D721Med (cell line): ENCODE measurements at places on chromosomes 16 and 17.

DNA sequence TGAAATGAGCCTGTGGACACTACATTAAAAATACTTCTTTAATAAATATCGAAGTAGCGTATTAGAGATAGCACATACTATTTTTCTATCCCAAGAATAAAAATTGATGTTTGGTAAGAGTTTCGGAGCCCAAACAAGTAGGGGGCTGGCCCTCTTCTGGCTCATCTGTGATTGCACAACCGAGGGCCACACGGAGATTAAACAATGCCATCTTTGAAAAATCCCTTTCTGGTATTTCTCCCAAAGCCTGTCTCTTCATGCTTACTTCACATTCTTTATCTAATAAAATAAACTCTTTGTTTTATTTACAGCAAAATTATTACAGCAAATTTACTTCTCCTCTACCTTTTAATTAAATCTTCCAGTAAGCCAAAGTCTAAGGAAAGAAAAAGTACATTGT lies 9.6 kb upstream of the MYH11 start:
- no peak for DNase-seq

- no peak for DNase-seq
Measured at GRCh38 chr16:16067127-16067526, 117.7 kb downstream of the ABCC1 start.

DNA sequence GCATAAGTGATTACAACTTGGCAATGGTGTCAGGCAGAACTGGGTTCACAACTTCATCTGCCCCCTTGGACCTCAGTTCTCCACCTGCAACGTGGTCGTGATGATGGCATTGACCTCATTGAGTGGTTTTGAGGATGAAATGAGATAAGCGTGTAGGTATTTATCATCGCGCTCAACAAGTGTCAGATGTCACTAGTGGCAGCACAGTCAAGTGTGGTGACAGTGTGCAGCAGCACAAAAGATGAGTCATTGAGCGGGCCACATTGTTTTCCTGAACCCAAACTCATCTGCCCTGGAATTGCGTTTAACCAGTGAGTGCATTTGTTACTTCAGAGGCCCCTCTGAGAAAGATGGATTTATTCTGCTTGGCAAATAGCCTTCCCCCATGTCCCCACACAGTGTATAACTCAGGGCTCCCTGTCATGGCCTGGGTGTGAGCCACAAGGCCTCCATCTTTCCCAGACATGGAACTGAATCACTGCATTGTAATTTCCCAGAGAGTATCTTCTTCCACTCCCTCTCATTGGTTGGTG lies 20.9 kb downstream of the IRX3 start:
- no peak for DNase-seq

DNA sequence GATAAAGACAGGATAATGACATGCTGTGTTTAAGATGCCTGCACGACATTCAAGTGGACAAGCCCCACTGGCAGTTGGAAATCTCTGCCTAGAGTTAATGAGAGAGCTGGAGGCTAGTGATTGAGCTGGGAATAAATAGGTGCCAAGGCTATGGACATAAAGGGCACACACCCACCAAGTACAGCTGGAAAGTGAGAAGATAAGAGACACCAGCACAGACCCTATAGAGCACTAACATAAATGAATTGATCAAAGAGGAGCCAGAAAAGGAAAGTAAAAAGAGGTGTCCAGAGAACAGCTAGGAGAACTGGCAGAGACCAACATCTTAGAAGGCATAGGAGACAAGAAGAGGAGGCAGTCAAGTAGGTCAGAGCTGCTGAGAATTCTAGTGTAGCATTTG lies 101.2 kb downstream of the YPEL2 start:
- DNase-seq, result no peak

DNA sequence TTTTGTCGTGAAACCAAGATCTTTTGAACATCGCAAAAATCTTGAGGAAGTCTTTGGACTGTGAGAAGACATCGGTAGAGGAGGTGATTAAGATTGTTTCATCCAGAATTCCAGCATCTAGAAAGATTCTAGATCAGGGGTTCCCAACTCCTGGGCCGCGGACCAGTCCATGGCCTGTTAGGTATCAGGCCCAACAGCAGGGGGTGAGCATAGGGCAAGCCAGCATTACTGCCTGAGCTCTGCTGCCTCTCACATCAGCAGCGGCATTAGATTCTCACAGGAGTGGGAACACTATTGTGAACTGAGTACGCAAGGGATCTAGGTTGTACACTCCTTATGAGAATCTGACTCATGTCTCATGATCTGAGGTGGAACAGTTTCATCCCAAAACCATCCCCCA lies 600.6 kb upstream of the CDH11 start:
- no peak for DNase-seq

DNA sequence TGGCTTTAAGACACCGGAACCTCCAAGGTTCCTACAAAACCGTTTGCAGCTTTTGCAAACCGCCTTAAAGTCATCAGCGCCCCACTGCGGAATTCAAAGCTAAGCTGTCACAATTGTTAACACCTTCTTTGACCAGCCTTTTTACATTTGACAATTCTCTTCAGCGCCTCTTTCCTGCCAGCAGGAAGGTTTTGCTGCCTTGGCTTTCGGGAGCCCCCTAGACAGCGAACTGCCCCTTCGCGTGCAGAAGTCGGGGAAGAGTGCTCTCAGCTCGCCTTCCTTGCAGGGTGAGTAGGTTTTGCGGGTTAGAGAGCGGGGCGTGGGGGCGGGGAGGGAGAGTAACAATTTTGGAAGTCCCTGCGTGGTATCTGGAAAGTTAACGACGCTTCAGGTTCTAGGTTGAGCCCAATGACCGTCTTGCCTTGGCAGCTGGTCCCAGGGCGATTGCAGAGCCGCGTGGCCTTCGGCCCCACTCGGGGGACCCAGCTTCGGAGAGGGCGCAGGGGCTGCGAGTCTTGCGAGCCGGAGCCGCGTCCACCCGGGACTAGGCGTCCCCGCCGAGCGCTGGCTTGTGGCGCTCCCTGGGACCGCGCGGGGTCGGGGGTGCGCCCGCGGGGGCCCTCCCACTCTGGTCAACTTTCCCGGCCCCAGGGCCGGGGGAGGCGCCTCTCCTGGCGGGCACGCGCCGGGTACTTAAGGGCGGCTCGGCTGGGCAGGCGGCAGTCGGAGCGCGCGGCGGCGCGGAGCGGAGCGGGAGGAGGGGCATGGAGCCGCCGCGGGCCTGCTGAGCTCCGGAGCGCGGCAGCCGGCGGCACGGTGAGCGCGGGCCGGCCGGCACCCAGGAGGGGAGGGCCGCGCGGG lies at the start of gene HAS3:
Gene HAS3 (plus strand): TSS at position 153 of the 861 bp plus-strand sequence. CDS start 3,743 bp downstream, outside the sequence.
- peak; percentile 46 for DNase-seq

DNA sequence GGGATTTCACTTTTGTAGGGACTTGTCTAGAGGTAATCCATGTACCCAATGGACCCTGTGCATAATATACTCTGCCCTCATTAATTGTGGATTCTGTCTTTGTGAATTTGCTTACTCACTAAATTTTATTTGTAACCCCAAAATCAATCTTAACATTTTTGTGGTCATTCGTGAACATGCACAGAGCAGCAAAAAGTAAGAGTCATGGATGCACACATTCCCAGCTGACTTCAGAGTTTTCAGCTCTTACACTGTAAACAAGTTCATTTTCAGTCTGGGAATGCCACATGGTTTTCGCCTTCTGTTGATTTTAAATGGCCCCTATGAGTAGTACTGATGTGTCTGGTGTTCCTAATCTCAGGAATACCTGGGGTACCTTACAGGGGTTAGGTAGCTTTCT lies 24.3 kb downstream of the TAC4 start:
- DNase-seq, result no peak

- no peak for DNase-seq
Measured at GRCh38 chr17:75752405-75752709, 12.6 kb downstream of the GALK1 start.

DNA sequence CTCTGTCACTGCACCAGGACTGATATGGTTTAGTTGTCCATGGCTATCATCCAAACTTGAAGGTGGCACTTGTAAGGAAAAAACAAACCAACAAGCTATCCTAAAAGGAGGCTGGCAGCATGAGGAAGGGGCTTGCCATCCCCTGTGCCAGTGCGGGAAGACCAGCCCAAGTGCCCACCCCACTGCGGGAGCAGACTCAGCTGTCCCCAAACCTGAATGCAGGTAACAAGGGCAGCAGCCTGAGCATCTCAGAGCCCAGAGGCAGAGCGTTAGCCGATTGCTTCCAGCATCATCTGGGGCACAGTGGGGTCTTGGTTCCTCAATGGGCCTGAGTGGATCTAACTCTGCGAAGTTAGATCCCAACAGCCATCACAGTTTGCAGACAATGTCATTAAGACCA lies 29.2 kb upstream of the C16orf78 start:
- no peak for DNase-seq

DNA sequence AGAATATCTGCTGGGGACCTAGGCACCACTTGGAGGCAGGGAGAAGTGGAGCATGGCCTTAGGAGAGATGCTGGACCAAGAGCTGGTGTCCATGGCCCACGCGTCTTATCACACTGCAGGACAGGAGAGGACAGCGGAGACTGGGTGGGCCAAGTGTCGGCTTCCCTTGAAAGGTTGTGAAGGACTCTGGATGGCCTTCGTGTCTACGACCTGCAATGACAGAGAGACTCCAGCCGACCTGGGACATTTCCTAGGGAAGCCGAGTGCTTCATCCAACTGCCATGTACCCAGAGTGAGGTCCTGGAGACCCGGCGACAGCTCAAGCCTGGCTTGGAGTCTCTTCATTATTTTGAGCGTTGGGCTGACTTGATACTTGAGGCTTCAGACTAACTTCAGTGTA lies 20.5 kb downstream of the C1QTNF1 start:
- DNase-seq, result no peak

GRCh38 chr17:6420173-6420641 lies 14.7 kb downstream of the AIPL1 start:
- no peak for DNase-seq

DNA sequence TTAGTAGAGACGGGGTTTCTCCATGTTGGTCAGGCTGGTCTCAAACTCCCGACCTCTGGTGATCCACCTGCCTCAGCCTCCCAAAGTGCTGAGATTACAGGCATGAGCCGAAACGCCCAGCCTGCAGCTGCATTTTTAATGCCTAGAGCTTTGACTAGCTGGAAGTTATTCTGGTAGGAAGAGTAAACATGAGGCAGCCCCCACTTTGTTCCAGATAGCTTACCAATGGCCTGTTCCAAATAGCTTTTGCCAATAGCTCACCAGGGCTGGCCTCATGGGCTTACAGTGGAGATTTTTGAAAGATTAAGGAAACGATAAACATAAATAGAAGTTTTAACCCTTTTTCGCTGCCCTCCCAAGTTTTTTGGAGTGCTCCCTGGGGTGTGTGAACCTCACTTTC lies 9.8 kb downstream of the TRPV2 start:
- no peak for DNase-seq

DNA sequence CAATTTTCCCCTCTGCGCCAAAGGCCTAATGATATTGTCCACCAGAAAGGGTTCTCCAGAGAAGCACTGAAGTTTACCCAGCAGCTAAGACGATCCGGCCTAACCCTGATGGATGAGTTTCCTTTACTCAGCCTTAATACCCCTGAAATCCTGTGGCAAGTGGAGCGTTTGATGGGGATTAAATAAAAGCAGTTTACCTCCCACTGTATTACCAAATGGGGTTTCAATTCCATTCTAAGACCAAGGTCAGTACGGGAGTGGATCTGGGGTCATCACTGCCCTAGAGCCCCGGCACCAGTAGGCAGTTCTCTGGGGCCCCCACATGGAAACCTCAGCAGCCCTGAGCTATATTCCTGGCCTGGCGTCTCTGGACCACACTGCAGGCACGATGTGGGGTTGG lies 97.1 kb upstream of the NOL11 start:
- DNase-seq, result peak; percentile 57

DNA sequence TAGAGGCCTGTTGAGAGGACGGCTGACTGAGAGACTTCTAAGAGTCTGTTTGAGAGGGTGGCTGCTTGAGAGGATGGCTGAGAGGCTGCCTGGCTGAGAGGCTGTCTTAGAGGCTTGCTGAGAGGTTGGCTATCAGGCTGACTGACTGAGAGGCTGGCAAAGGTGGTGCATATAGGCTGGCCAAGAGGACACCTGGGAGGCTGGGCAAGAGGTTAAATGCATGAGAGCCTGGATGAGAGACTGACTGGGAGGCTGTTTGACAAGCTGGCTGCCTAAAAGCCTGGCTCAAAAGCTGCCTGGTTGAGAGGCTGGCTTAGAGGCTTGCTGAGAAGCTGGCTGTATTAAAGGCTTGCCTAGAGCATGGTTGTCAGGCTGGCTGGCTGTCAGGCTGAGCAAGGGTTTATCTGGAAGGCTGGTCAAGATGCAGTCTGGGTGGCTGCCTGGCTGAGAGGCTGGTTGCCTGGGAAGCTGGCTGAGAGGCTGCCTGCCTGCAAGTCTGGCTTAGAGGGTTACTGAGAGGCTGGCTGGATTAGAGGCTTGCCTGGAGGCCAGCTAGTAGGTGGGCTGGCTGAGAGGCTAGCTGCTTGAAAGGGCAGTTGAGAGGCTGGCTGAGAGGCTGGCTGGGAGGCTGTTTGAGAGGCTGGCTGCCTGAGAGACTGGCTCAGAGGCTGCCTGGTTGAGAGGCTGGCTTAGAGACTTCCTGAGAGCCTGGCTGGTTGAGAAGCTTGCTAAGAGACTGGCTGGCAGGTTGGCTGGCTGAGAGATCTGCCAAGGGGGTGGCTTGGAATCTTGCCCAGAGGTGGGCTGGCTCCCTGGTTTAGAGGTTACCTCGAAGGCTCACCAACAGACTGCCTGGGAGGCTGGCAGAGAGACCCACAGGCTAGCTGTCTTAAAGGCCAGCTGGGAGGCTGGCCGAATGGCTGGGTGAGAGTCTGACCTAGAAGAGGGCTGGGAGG lies 38.3 kb upstream of the ACSM2B start:
- DNase-seq, result no peak

DNA sequence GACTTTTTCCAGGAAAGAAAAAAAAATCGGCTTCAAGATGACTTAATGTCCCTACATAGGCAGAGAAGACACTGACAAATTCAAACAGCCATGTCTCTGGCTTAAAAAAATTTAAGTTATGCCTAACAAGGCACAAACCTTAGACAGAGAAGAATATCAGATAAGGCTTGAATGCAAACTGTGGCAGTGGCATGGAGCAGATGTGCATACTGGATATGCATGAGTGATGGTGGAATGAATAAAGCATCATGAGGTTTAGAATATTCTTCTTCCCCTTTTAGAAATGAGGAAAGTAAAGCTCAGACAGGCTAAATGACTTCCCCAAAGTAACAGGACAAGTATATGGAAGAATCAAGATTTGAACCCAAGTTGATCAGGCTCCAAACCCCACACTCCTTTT lies 23.2 kb upstream of the WSCD1 start:
- DNase-seq, result no peak

DNA sequence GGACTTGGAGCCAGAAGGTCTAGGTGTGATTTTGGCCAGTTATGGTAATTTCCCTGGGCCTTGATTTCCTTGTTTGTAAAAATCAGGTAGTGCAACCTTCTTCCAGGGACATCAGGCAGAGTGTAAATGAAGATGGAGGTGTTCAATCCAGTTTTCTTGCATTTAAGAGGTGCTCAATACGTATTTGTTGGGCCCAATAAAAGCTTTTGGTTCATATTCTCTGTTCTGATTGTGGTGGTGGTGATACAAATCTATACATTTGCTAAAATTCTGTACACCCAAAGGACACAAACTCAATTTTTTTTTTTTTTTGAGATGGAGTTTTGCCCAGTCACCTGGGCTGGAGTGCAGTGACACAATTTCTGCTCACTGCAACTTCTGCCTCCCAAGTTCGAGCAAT lies 6.0 kb downstream of the CD79B start:
- DNase-seq, result no peak
